ENCODE measurements at places on chromosomes 11 and 22.

GRCh38 chr11:65246506-65246905 lies 15.3 kb upstream of the POLA2 start:
- peaks cover 9% of the 10 kb centered on the region for H3K36me3 ChIP-seq
- no peak for DNase-seq
- H3K27me3 ChIP-seq: no peaks in the 10 kb centered on the region
- no peak overlapping the region for H3K4me3 ChIP-seq
- no peaks in the 10 kb centered on the region for H3K4me1 ChIP-seq
- H3K27ac ChIP-seq: no peak overlapping the region

GRCh38 chr11:119373059-119373920 lies 8.2 kb downstream of the USP2 start:
- H3K4me3 ChIP-seq: no peak overlapping the region
- peaks cover 27% of the 10 kb centered on the region for H3K27me3 ChIP-seq
- H3K27ac ChIP-seq: no peak overlapping the region
- peaks cover 7% of the 10 kb centered on the region for H3K4me1 ChIP-seq
- DNase-seq: no peak

- peaks cover 19% of the 10 kb centered on the region for H3K36me3 ChIP-seq
- no peak overlapping the region for H3K4me3 ChIP-seq
- no peak for DNase-seq
- no peak overlapping the region for H3K27ac ChIP-seq
Observed at GRCh38 chr22:29697853-29698598, 21.8 kb upstream of the CABP7 start.

- H3K27ac ChIP-seq: no peak overlapping the region
- H3K27me3 ChIP-seq: peaks cover 87% of the 10 kb centered on the region
- no peak overlapping the region for H3K4me3 ChIP-seq
- no peak for DNase-seq
Observed at GRCh38 chr11:20342347-20343141, 21.0 kb upstream of the HTATIP2 start.

- H3K4me1 ChIP-seq: peaks cover 13% of the 10 kb centered on the region
- no peaks in the 10 kb centered on the region for H3K36me3 ChIP-seq
- no peak overlapping the region for H3K4me3 ChIP-seq
- no peaks in the 10 kb centered on the region for H3K27me3 ChIP-seq
- no peak for DNase-seq
Observed at GRCh38 chr11:35344681-35345574, 74.4 kb downstream of the SLC1A2 start.

GRCh38 chr11:802018-802617 lies 2.9 kb downstream of the PIDD1 start:
- H3K4me1 ChIP-seq: peaks cover 6% of the 10 kb centered on the region
- H3K27ac ChIP-seq: no peak overlapping the region
- DNase-seq: no peak

DNA sequence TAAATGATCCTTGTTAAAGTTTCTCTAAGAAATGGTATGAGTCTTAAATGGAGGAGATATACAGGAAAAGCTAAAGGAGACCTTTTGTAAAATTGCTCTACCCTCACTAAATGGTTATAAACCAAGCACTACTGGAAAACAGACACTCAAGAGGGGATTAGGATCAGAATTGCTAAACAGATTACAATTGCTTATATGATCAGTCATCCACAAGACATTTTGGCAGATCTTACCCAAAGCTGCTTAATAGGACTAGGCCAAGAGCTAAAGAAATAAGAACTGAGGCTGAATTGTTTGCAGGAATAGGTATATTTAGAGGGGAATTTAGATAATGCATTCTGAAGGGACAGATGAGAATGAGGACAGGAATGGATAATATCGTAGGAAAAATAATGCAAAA lies 9.5 kb downstream of the HARBI1 start:
- H3K4me3 ChIP-seq: no peak overlapping the region
- DNase-seq: no peak
- peaks cover 2% of the 10 kb centered on the region for H3K4me1 ChIP-seq
- peaks cover 2% of the 10 kb centered on the region for H3K36me3 ChIP-seq
- no peak overlapping the region for H3K27ac ChIP-seq

- H3K4me1 ChIP-seq: peaks cover 8% of the 10 kb centered on the region
- peaks cover 40% of the 10 kb centered on the region for H3K27me3 ChIP-seq
- no peak for DNase-seq
- peaks cover 6% of the 10 kb centered on the region for H3K36me3 ChIP-seq
- no peak overlapping the region for H3K4me3 ChIP-seq
Observed at GRCh38 chr22:23518376-23519187, 61.5 kb downstream of the IGLL1 start.

GRCh38 chr11:129267716-129268115 lies 75.6 kb upstream of the ARHGAP32 start:
- H3K4me1 ChIP-seq: no peaks in the 10 kb centered on the region
- H3K36me3 ChIP-seq: no peaks in the 10 kb centered on the region
- H3K4me3 ChIP-seq: no peak overlapping the region
- no peaks in the 10 kb centered on the region for H3K27me3 ChIP-seq
- H3K27ac ChIP-seq: no peak overlapping the region
- DNase-seq: no peak

- DNase-seq: no peak
- no peak overlapping the region for H3K4me3 ChIP-seq
- peak overlapping the region; percentile 44 for H3K27ac ChIP-seq
- no peaks in the 10 kb centered on the region for H3K27me3 ChIP-seq
Observed at GRCh38 chr22:42214633-42215415, 55.6 kb downstream of the TCF20 start.

GRCh38 chr11:24357620-24358410 lies 139.0 kb upstream of the LUZP2 start:
- peaks cover 7% of the 10 kb centered on the region for H3K4me1 ChIP-seq
- no peaks in the 10 kb centered on the region for H3K27me3 ChIP-seq
- DNase-seq: no peak
- H3K27ac ChIP-seq: no peak overlapping the region

GRCh38 chr22:25122136-25122764 lies 77.4 kb upstream of the CRYBB3 start:
- peaks cover 9% of the 10 kb centered on the region for H3K36me3 ChIP-seq
- no peak overlapping the region for H3K4me3 ChIP-seq
- H3K4me1 ChIP-seq: peaks cover 26% of the 10 kb centered on the region
- no peaks in the 10 kb centered on the region for H3K27me3 ChIP-seq
- no peak overlapping the region for H3K27ac ChIP-seq

DNA sequence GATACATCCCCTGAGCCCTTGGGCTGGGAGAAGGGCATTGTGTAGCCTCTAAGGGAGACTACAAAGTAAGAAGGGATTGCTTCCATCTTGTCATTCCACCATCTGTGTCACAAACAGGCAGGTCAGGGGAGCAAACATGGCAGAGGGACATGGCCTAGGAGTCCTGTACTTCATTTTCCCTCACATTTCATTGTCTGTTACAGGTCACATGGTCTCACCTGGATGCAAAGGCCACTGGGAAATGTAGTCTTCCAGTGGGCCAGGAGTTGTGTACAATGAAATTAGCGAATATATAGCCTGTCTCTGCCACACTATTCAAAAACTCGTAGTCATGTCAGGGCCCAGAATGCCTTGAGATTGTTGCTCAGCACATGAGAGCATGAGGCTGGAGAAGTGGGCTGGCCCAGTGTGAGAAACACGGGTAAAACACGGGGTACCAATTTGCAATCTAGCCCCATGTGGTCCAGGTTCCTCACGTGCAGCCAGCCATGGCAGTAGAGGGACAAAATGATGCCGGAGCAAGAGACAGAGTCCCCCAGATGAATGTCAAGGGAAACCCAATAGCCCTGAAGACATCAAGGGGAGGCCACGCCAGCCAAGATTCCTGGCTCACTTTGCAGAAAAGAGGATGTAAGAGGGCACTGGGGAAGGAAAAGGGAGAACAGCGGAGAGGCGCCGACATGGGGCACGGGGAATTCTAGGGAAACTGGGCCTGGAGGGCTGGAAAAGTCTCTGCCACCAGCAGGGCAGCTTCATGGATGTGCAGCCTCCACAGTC lies 47.7 kb upstream of the EMID1 start:
- H3K36me3 ChIP-seq: no peaks in the 10 kb centered on the region
- no peak for DNase-seq
- peaks cover 6% of the 10 kb centered on the region for H3K4me1 ChIP-seq
- H3K27me3 ChIP-seq: peaks cover 72% of the 10 kb centered on the region

- no peaks in the 10 kb centered on the region for H3K4me1 ChIP-seq
- no peak overlapping the region for H3K4me3 ChIP-seq
Observed at GRCh38 chr11:12897390-12897789, 111.7 kb upstream of the RASSF10 start.

DNA sequence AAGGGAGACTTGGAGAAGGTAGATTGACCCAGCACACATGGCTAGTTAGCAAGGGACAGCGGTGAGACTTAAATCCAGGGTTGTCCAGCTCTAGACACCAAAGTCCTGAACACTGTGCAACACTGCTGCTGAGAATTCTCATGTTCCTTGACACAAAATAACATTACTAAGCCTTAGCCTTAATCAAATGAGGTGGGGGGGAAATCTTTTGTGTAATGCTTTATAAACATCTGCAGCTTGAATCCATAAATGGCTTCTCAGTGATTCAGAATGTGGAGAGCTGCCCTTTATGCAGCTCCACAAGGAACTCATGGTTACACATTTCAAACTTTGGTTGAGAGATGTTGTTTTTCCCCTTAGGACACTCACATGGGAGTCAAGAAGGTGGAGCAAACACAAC lies 80.0 kb downstream of the CD44 start:
- peak overlapping the region; percentile 78 for H3K27ac ChIP-seq
- H3K4me3 ChIP-seq: no peak overlapping the region
- DNase-seq: no peak
- peaks cover 96% of the 10 kb centered on the region for H3K36me3 ChIP-seq
- H3K27me3 ChIP-seq: no peaks in the 10 kb centered on the region

DNA sequence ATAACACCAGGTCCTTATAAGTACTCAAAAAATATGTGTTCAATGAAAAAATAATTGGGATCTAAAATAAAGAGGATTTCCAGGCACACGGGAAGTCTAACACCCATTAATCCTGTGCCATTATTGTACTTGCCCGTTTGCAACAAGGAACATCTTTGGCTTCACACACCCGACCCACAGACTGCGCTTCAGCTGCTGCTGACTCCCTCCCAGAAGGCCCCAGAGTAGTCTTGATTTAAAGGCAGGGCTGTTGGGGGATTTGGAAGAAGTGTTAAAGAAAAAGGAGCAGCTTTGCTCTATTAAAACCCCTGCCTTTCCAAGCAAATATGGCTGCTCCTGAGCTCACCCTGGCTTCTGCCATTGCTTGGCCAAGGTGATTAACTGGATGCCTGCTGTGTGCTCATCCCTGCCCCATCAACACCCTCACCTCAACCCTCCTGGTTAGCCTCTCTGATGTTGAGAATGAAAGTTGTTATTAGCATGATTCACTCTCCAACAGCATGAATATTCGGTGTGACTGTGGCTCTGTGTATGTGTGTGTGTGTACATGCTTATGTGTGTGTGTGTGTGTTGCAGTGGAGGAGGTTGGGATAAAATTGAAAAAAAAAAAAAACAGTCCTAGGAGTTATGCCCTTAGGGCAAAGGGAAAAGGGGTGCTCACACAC lies 76.1 kb downstream of the KIRREL3 start:
- H3K36me3 ChIP-seq: no peaks in the 10 kb centered on the region
- H3K27ac ChIP-seq: no peak overlapping the region
- peaks cover 15% of the 10 kb centered on the region for H3K27me3 ChIP-seq
- no peak for DNase-seq
- H3K4me1 ChIP-seq: no peaks in the 10 kb centered on the region
- H3K4me3 ChIP-seq: no peak overlapping the region

GRCh38 chr11:71505001-71505400 lies 22.1 kb upstream of the KRTAP5-7 start:
- no peak overlapping the region for H3K4me3 ChIP-seq
- H3K27ac ChIP-seq: peak overlapping the region; percentile 44
- H3K4me1 ChIP-seq: no peaks in the 10 kb centered on the region
- H3K36me3 ChIP-seq: peaks cover 10% of the 10 kb centered on the region
- DNase-seq: no peak

- DNase-seq: no peak
- H3K27me3 ChIP-seq: no peaks in the 10 kb centered on the region
- H3K4me3 ChIP-seq: peak overlapping the region; percentile 37
- peaks cover 54% of the 10 kb centered on the region for H3K4me1 ChIP-seq
- H3K27ac ChIP-seq: peak overlapping the region; percentile 46
- peaks cover 22% of the 10 kb centered on the region for H3K36me3 ChIP-seq
Observed at GRCh38 chr11:48025293-48025983, 45.1 kb downstream of the PTPRJ start.

DNA sequence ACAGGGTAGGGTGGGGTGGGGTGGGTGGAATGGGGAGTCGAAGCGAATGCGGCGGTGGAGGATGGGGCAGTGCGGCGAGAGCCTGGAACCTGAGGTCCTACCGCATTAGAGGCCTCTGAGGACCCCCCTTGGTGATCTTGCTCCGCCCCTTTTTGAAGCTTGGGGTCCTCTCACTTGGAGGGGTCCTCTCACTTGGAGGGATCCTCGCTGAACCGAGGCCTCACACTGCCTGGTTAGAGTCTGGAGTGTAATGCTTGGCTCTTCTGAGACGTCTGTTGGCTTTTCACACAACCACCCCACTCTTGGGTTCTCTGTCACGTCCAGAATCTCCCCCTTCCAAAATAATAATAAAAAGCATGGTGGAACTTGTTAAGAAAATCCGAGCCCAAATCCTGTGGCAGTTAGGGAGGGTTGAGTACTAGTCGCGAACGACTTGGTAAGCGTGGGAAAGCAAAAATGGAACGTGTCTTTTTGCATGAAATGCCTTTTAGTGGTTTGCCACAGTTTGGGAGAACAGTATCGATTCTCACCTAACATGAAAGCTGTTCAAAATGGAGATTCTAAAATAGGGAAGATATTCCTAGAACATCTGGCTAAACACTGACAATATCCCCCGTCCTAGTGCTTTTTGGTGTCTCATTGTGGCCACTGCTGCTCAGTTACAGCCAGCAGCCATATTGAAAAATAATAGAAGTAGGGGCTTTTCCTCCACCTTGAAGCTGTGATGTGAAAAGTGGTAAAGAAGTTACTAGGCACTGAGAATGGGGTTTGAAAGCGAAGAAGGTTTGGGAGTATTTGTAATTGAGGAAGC lies 822 bp downstream of the RBX1 start:
- peaks cover 20% of the 10 kb centered on the region for H3K4me1 ChIP-seq
- H3K36me3 ChIP-seq: peaks cover 53% of the 10 kb centered on the region
- no peak for DNase-seq

Measured in effector memory CD8-positive, alpha-beta T cell (primary cell).